Trophoblast cell (in vitro differentiated cells and primary cell): ENCODE measurements at places on chromosomes 3 and 15.

GRCh38 chr15:39830166-39830565, 47.5 kb upstream of the FSIP1 start:
- no peak for DNase-seq
- no peaks in the 10 kb centered on the region for H3K27me3 ChIP-seq
- H3K27ac ChIP-seq, result no peak overlapping the region
- H3K4me3 ChIP-seq, result no peak overlapping the region

DNA sequence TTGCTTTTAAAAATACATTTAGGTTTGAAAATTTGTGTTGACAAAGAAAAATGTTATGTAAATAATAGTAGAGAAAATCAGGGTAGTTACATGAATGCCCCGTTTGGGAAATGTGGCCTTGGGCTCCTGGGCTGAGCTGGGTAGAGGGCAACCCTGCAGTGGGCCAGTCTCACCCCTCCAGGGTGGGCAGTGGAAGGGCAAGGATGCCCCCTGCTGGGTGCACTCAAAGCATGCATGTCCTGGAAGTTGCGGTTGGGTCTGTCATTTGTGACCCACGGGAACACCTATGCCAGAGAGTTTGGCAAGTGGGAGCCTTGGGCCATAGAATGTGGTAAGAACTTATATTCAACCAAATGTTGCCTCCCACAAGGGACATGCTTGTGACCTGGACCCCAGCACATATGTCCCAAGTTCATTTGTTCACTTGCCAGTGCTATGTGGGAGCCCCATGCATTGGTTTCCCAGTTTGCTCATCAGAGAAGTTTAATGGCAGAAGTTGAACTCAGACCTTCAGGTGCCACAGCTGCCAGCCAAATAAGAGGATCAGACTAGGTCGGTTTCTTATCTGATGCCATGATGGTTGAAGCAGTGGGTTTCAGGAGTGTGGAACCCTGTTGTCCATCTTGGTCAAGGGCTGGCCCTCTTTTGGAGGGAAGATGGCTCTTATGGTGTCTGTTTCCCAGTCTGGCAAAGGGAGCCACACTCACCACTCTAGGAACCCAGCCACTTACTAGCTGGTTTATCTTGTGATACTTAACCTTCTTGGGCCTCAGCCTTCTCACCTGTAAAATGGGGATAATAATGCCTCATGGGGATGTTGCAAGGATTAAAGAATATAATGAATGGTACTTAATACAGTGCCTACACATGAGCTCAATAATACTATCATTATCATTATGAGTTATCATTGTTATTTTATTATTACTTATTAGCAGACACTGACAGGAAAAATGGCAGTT, 2.5 kb upstream of the PLCB2 start:
- H3K27me3 ChIP-seq, result no peaks in the 10 kb centered on the region
- H3K36me3 ChIP-seq, result no peaks in the 10 kb centered on the region
- DNase-seq, result peak; percentile 58
- no peak overlapping the region for H3K27ac ChIP-seq

DNA sequence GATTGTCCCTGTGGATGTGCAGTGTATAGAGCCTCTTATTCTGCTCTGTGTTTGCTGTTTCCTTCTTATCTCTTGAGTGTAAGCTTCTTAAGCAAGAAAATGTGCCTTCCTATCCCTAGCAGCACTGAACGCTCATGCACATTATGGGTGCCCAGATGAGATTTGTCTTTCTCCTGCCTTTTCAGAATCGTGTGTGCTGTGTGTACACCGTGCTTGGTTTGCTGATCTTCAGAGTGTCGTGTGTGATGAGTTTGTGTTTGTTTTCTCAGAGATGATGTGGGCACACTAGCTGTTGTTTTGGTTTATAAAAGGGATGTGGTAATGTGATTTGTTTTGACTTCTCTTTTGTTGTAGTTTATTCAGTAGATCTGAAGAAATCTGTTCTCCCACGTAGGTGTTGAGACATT, 19.7 kb downstream of the GPR171 start:
- no peaks in the 10 kb centered on the region for H3K27me3 ChIP-seq
- peaks cover 9% of the 10 kb centered on the region for H3K36me3 ChIP-seq
- H3K27ac ChIP-seq, result no peak overlapping the region
- H3K4me1 ChIP-seq, result peaks cover 4% of the 10 kb centered on the region
- DNase-seq, result no peak

GRCh38 chr3:2765002-2765579, 345.1 kb downstream of the IL5RA start:
- H3K4me3 ChIP-seq, result no peak overlapping the region
- no peak overlapping the region for H3K27ac ChIP-seq
- no peaks in the 10 kb centered on the region for H3K4me1 ChIP-seq
- DNase-seq, result no peak
- H3K36me3 ChIP-seq, result no peaks in the 10 kb centered on the region

GRCh38 chr15:50261981-50262380, 3.5 kb downstream of the HDC start:
- H3K36me3 ChIP-seq, result no peaks in the 10 kb centered on the region
- H3K4me1 ChIP-seq, result no peaks in the 10 kb centered on the region
- no peaks in the 10 kb centered on the region for H3K27me3 ChIP-seq
- H3K4me3 ChIP-seq, result no peak overlapping the region
- DNase-seq, result no peak

DNA sequence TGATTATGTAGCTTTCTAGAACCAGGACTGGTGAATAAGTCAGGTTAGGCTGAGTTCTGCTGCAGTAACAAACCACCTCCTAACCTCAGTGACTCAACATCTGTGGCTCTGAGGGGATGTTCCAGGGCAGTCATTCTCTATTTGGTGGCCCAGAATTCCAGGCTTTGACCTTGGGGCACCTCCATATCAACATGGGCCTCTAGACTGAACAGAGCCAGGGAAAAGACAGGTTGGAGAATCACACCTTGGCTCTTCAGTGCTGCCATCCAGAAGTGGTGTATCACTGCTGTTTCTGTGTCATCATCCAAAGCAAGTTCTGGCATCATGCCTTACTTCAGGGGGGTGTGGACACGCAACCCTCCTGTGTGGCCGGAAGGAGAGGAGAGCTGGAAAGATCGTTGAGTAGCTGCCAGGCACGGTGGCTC, 15.3 kb downstream of the ZBTB47 start:
- H3K36me3 ChIP-seq, result peaks cover under 1% of the 10 kb centered on the region
- no peak overlapping the region for H3K27ac ChIP-seq
- H3K27me3 ChIP-seq, result no peaks in the 10 kb centered on the region

GRCh38 chr3:123096731-123097130, 29.9 kb downstream of the PDIA5 start:
- H3K27me3 ChIP-seq, result no peaks in the 10 kb centered on the region
- no peak for DNase-seq
- peaks cover 31% of the 10 kb centered on the region for H3K36me3 ChIP-seq
- no peak overlapping the region for H3K4me3 ChIP-seq

DNA sequence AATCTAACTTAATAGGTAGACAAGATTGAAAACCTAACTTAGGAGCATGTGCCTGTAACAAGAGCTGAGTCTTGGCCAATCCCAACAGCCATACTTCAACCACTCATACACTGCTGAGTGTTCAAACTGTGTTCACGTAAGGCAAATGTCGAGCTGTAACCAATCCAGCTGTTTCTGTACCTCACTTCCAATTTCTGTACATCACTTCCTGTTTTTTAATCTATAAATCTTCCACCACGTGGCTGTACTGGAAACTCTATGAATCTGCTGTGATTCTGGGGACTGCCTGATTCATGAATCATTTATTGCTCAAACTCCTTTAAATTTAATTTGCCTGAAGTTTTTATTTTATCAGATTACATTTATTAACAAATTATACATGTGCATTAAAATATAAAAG, 44.6 kb upstream of the NEDD4 start:
- no peaks in the 10 kb centered on the region for H3K36me3 ChIP-seq
- no peaks in the 10 kb centered on the region for H3K27me3 ChIP-seq
- H3K4me1 ChIP-seq, result peaks cover 10% of the 10 kb centered on the region
- H3K4me3 ChIP-seq, result no peak overlapping the region
- H3K27ac ChIP-seq, result no peak overlapping the region

- peak; percentile 8 for DNase-seq
- H3K27me3 ChIP-seq, result no peaks in the 10 kb centered on the region
- no peak overlapping the region for H3K27ac ChIP-seq
- peaks cover 18% of the 10 kb centered on the region for H3K4me1 ChIP-seq
- H3K36me3 ChIP-seq, result no peaks in the 10 kb centered on the region
Observed at GRCh38 chr15:29433507-29434248, 164.1 kb upstream of the NSMCE3 start.

DNA sequence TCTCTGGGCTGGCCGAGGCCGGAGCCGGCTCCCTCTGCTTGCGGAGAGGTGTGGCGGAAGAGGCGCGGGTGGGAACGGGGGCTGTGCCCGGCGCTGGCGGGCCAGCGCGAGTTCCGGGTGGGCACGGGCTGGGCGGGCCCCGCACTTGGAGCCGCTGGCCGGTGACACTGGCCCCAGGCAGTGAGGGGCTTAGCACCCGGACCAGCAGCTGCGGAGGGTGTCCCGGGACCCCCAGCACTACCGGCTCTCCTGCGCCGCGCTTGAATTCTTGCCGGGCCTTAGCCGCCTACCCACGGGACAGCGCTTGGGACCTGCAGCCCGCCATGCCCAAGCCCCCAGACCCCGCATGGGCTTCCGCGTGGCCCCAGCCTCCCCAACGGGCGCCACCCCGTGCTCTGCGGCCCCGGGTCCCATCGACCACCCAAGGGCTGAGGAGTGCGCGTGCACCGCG, 736.3 kb upstream of the ARRDC4 start:
- DNase-seq, result no peak
- no peaks in the 10 kb centered on the region for H3K4me1 ChIP-seq
- no peaks in the 10 kb centered on the region for H3K36me3 ChIP-seq
- H3K4me3 ChIP-seq, result no peak overlapping the region
- H3K27me3 ChIP-seq, result no peaks in the 10 kb centered on the region

- no peak overlapping the region for H3K4me3 ChIP-seq
- H3K27ac ChIP-seq, result no peak overlapping the region
- no peaks in the 10 kb centered on the region for H3K36me3 ChIP-seq
- H3K27me3 ChIP-seq, result no peaks in the 10 kb centered on the region
Observed at GRCh38 chr3:109071350-109072142, 46.4 kb downstream of the MORC1 start.

DNA sequence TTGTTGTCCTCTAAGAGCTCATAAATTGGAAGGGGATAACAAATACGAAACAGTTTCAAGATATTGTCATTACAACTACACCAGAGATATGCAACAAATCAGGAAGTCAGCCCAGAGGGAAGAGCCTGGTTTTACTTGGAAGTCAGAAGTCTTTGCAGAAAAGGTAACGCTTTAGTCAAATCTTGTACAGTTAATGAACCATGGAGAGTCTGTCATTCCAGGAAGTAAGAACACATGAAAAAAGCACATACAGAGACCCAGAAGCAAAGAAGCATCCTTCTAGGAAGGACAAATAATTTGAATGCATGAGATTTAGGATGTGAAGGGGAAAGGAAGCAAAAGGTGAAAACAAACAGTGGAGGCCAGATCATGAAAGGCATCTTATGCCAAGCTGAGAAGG, 19.6 kb downstream of the DYNC1LI1 start:
- no peaks in the 10 kb centered on the region for H3K4me1 ChIP-seq
- DNase-seq, result no peak
- no peaks in the 10 kb centered on the region for H3K36me3 ChIP-seq
- no peak overlapping the region for H3K4me3 ChIP-seq
- no peak overlapping the region for H3K27ac ChIP-seq
- no peaks in the 10 kb centered on the region for H3K27me3 ChIP-seq

GRCh38 chr15:31324806-31325594, 1.6 kb upstream of the KLF13 start:
- no peaks in the 10 kb centered on the region for H3K27me3 ChIP-seq
- H3K27ac ChIP-seq, result peak overlapping the region; percentile 92
- peaks cover 15% of the 10 kb centered on the region for H3K4me1 ChIP-seq
- DNase-seq, result no peak
- H3K36me3 ChIP-seq, result no peaks in the 10 kb centered on the region

DNA sequence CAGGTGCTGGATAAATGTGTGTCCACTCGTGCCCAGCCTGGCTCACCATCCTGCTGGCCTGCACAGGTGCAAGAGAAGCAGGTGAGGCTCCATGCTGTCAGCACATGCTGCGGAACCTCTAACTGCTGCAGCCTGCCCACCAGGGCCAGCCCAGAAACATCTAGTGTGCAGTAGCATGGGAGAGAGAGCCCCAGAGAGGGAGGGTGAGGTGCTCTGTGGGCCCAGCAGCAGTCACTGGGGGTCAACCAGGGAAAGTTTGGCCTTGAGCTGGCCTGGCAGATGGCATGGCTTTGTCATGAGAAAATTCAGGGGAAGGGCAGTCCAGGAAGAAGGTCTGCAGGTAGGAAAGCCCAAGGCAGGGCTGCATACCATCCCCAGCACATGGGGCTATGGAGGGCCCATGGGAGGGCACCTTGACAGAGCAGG, 18.2 kb upstream of the PRR23E start:
- H3K36me3 ChIP-seq, result no peaks in the 10 kb centered on the region
- H3K27me3 ChIP-seq, result no peaks in the 10 kb centered on the region
- no peak overlapping the region for H3K4me3 ChIP-seq
- no peak overlapping the region for H3K27ac ChIP-seq
- DNase-seq, result no peak

DNA sequence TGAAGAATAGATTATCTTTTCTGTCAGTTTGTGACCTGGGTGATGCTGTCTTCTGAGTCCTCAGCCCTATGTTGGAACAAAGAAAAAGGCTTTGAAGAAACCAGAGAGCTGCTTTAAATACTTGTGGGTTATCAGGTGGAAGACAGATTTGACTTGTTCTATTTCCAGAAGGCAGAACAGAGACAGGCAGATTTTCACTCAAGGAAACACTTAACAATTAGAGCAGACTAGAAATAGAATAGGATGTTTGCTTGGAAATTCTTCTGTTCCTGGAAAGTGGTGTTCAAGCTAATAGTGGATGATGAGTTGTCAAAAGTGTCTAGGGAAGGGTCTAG, 219.4 kb downstream of the UBE2E2 start:
- H3K4me3 ChIP-seq, result no peak overlapping the region
- H3K4me1 ChIP-seq, result no peaks in the 10 kb centered on the region
- DNase-seq, result no peak
- H3K36me3 ChIP-seq, result no peaks in the 10 kb centered on the region
- H3K27me3 ChIP-seq, result no peaks in the 10 kb centered on the region
- H3K27ac ChIP-seq, result no peak overlapping the region

DNA sequence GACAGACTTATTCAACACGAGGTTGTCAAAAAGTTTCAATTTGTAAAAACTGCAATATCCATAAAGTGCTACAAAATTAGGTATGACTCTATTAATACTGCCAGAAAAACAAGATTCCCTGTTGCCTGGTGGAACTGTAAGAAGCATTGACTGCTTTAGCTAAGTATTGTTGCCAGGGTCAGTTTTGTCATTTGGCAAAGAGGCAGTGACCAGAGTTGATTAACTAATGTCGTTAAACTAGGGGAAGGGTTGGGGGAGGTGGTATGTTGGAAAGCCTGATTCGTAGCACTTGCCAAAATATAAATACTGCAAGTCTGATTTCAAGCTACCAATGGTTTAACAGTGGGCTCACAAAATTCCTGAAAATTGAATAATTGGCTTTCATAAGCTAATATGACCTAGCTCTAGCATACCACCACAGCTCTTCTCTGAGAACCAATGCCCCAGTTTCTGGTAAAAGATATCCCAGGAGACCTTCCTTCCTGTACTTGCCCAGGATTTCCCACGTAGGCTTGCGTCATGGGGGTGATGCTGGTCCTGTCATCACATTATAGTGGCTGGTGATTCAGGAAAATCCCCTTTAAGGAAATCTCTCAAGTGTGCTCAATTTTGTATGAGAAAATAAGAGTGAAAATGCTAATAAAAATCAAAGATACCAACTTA, 266.4 kb upstream of the TBC1D5 start:
- no peaks in the 10 kb centered on the region for H3K27me3 ChIP-seq
- no peak for DNase-seq
- no peak overlapping the region for H3K4me3 ChIP-seq
- no peaks in the 10 kb centered on the region for H3K36me3 ChIP-seq
